ENCODE measurements at places on chromosomes 3 and 15.
A peak's percentile ranks its signal among the peaks of the same experiment; 100 is the strongest.

DNA sequence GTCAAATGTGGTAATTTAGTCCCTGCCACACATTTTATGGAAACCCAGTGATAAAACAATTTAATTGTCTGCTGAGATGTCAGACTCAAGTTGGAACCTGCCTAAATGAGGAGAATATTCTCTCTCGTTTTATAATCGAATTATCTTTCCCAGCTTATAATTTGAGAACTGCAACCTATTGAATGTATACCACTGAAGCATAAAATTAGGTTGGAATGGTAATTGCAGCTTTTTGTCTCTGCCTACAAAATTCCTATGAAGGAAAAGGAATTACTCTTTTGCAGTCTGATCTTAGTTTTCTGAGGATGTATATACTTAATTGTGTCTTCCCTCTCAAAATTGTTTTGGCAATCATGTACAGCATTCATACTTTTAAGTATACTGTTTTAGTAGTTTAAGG lies 28.9 kb downstream of the RAD51 start:
- no peak for DNase-seq

DNA sequence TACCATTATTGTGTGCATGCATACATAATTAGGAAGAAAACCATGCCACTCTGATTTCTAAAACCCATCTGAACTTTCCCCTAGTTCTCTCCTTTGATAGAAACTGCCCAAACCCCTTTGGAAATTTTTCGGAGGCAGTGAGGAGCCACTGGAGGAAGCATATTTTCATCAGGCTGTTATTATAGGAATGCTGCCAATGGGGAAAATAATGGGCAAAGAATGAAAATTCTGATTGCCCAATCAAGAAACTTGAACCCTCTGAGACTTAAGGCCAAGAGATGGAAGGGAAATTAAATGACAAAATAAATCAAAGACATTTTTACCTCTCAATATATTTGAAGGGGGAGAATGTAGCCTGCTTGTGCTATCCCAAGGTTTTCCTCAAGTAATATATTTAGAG lies 376.0 kb upstream of the PDZRN3 start:
- no peak for DNase-seq

- no peak for DNase-seq
Measured at GRCh38 chr3:157040456-157040855, 119.5 kb downstream of the CCNL1 start.

GRCh38 chr3:187735383-187735782 lies 9.9 kb downstream of the BCL6 start:
- DNase-seq, result no peak

DNA sequence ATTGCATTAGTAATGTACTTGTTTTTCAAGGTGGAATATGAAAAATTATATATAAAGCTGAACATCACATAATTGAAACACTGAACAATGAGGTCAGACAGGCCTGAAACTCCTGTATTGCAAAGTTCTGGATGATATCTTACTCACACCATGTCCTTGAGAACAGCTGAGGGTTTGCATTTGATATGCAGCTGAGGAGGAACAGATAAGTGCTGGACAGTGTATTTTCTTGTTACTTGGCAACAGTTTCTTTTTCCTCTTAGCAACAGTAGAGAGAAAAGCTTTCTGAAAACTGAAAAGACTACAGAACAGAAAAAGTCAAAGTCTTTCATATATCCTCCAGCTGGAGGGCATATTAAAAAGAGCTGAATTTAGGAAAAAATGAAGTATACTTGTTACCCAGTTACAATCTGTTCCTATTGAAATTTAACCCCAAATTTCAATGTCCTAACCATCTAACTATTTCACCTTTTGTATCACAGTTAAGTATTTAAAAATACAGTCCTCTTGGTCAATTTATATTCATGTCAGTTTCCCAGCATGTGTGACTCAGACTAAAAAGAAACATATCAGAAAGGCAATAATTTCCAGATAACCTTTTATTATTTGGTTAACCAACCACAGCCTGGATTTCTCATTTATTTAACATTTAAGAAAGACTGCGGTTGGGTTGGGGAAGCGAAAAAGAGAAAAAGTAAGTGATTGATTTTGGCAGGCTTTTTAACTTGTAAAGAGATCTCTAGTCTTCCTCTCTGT lies 733.0 kb upstream of the DPPA4 start:
- no peak for DNase-seq

GRCh38 chr3:122893754-122894668 lies 99.1 kb downstream of the SLC49A4 start:
- DNase-seq, result no peak

DNA sequence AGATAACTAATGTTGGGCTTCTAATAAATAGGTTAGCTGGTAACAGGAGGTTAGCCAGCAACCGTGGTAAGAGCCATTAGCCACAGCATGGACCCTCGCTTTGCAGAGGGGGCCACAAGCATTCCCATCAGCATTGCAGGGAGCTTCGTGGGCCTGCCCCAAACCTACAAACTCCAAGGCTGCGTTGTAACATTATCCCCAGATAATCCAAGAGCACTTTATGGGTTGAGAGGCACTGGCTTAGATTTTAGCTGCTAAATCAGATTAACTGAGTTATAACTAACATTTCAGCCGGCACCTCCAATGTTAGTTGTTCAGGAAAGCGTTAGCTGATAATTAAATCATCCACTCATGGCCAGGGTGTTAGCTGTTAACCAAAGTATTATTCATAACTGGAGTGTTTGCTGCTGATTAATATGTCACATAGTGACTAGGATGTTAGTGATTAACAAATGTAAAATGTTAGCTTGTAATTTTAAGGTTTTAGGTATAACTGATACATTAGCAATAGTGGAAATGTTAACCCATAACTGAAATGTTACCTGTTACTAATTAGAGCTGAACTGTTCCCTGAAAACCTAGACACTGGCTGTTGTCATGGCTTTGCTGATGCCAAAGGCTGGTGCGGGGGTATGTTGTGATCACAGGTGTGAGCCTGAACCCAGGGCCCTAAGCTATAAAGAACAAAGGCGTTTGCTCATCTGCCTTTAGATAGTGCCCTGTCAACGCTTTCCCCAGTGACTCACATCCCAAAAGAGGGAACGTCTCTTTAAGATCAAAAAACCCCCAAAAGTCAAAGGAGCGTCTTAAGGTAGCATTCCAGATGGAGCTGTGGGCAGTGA lies 56.2 kb downstream of the SLC6A6 start:
- no peak for DNase-seq

DNA sequence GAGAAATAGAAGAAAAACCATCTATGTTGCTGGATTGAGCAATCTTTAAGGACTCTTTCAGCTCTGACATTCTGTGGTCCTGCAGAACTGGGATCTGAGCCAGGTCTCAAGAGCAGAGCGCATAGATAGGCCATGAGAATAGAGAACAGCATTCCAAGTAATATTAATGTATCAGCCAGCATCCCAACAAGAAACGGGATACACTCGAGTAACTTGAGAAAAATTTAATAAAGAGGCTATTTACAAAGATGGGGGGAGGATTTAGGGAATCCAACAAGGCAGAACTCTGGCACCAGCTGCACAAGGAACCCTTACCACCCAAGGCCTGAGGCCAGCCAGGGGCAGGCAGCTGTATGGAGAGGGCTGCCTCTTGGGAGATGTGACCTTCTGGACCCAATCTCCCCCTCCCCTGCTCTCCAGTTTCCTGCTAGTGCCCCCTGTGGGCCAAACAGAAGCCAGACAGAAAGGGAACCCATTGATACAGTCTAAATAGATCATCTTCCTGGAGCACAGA lies 8.2 kb downstream of the TMOD2 start:
- no peak for DNase-seq

GRCh38 chr15:41941644-41942415 lies 30.5 kb downstream of the EHD4 start:
- no peak for DNase-seq

DNA sequence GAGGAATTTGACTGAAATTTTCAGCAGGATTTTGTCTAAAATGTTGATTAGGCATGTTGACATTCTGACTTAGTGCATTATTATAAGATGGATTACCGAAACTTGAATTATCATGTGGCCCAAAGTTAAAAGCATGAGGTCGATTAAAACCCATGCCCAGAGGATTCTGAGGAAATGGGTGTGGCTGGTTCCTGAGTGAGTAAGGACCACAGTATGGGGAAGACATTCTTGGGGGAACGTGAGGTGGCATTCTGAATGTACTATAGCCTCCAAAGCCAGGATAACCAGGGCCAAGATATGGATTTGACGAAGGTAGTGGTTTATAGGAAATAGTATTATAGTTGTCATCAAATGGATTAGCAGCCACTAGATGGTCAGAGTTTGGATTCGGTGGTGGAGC lies 38.7 kb upstream of the DNAAF4 start:
- no peak for DNase-seq

GRCh38 chr3:112640930-112641801 lies at the start of gene CCDC80:
CCDC80 (minus strand) TSS chr3:112641143; CDS start chr3:112639905, 1,238 bp downstream.
- DNase-seq, result no peak

- no peak for DNase-seq
Measured at GRCh38 chr3:65277798-65278197, 590.0 kb upstream of the ADAMTS9 start.

- no peak for DNase-seq
Measured at GRCh38 chr15:98452238-98452637, 196.1 kb upstream of the IGF1R start.

GRCh38 chr15:85000937-85001336 lies 19.3 kb downstream of the PDE8A start:
- DNase-seq, result no peak

- no peak for DNase-seq
Measured at GRCh38 chr3:143824735-143825385, 23.4 kb downstream of the SLC9A9 start.

DNA sequence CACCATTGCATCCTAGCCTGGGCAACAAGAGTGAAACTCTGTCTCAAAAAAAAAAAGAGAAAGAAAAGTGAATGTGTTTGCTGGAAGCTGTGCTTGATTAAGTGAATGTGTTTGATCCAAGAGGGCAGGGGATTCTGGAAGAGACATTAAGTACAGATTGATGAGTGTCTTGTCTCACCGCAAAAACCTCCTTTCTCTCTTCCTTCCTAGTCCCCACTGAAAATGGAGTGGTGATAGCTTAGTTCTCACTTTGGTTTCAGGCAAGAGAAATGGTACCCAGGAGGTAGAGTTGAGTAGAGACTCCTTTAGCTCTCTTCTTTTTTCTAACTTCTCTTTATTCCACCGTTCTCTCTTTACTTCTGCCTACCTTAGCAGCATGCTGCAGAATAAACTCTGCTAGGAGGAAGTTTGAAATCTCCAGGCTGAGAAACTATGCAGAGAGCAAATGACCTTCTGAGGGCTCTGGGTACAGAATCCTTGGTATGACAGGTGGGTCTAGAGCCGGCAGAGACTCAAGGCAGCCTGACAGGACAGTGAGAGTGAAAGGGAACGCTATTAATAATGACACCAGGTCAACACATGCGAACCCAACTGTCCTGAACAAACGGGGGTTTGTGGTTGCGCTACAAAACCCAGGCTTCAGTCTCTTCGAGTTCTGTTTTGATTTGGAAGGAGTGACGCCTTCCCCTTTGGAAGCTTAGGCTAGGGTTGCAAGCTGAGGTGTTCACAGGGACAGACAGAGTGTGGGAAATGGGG lies 74.9 kb downstream of the SMAD3 start:
- DNase-seq, result peak; percentile 49

GRCh38 chr3:105137911-105138310 lies 228.8 kb upstream of the ALCAM start:
- no peak for DNase-seq

- no peak for DNase-seq
Measured at GRCh38 chr3:65252266-65252665, 564.5 kb upstream of the ADAMTS9 start.

GRCh38 chr3:143445118-143445517 lies 325.5 kb downstream of the CHST2 start:
- DNase-seq, result peak; percentile 37

- DNase-seq, result no peak
Measured at GRCh38 chr15:90062462-90062932, 39.8 kb downstream of the IDH2 start.

DNA sequence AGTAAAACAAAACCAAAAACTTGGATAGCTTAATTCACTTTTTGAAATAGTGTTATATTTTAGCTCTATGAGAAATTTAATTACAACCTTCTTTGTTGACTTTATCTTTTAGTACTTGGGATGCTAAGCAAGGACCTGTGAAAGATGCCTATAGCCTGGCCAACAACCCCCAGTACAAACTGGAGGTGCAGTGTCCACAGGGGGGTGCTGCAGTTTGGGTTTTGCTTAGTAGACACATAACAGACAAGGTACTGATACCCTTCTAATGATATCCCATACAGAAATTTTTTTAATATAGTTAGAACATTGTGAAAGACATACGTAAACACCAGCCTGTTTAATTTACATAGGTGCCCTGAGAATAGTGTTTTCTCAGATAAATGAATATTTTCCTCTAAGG lies 35.3 kb downstream of the CAPN7 start:
- peak; percentile 39 for DNase-seq
